Stimulated activated CD4-positive, alpha-beta T cell treated with anti-CD3 and anti-CD28 coated beads, Interleukin-2, amount 100 ng/mL, for 4 hours (primary cell): ENCODE measurements at places on chromosomes 1 and 21.

DNA sequence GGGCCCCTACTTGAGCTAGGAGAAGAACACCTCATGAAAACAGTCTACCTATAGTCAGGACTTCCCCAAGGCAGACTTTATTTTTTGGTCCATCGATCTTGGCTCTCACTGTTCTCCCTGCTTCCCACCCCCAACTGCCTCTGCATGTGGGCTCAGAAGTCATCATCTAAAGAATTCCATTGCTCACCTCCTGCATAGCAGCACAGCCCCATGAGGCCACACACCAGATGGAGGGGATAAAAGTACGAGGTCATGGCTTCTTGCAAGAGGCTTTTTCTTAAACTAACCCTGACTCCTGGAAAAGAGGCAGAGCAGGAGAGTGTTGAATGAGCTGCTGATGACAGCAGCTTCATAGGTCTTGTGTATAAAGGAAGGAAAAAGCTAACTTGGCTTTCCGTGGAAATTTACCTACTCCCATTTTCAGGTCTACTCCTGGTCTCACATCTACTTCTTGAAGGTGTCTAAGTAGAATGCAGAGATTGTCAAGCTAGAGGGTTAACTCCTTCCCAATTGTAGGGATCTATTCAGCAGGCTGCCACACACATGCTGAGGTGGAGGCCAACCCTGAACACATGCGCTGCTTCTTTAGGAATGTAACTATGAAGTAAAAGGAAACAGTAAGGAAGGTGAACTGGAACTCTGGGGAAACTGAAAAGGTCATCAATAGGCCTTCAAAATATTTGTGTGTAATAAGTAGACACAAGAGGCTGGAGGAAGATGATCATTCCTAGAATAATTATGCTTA lies 18.7 kb downstream of the WNT2B start:
- no peak for DNase-seq

- no peak for DNase-seq
Measured at GRCh38 chr1:160639652-160640051, 7.2 kb downstream of the SLAMF1 start.

DNA sequence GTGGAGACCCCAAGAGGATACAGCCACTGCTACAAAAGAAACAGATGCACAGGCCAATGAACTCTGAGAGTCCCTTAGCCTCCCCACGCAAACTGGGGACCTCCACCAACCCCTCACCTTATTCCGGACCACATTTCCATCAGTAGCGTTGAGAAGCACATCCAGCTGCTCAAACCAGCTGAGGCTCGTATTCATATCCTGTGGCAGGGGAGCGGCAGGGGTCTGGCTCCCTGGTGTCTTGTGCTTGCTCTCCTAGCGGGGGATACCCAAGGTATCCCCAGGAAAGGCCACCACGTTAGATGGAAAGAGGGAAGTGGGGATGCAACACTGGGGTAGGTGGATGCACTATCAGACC lies 481 bp downstream of the CCDC163 start:
- no peak for DNase-seq

- no peak for DNase-seq
Measured at GRCh38 chr21:42389449-42389835, 6.4 kb downstream of the TMPRSS3 start.

DNA sequence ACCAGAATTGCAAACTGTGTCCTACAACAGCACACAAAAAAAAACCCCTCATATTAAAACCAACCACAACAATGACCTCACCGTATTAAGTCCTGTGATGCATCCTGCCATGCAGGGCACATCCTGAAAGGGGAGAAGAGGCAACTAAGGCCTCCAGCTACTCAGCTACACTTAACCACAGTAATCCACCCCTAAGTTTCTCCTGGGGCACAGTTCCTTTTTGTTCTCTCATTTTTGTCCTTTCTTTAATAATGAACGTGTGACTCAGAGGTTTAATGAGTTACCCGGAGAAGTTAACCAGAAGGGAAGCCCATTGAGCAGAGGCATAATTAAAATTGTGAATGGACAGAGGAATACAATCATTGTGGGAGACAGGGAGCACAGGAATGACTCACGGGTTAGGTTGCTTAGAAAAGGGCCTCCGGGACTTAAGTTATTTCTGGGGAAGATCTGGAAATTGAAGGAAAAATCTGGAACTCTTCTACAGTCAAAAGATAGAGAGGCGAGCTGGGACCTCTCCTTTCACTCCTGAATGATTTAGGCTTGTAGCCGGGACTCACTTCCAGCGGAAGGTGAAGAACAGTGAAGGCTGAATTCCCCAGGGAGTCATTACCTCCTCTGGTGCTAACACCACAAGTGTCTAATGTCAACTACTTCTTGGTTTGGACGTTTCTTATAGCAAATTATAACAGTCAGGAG lies 36.9 kb upstream of the HIVEP3 start:
- no peak for DNase-seq
